Anterior cingulate cortex (tissue), 58 donors: ENCODE measurements at places on chromosomes 2 and 18.

GRCh38 chr2:96198921-96199320 is 9.7 kb downstream of the STARD7 start:
- no peak for DNase-seq

DNA sequence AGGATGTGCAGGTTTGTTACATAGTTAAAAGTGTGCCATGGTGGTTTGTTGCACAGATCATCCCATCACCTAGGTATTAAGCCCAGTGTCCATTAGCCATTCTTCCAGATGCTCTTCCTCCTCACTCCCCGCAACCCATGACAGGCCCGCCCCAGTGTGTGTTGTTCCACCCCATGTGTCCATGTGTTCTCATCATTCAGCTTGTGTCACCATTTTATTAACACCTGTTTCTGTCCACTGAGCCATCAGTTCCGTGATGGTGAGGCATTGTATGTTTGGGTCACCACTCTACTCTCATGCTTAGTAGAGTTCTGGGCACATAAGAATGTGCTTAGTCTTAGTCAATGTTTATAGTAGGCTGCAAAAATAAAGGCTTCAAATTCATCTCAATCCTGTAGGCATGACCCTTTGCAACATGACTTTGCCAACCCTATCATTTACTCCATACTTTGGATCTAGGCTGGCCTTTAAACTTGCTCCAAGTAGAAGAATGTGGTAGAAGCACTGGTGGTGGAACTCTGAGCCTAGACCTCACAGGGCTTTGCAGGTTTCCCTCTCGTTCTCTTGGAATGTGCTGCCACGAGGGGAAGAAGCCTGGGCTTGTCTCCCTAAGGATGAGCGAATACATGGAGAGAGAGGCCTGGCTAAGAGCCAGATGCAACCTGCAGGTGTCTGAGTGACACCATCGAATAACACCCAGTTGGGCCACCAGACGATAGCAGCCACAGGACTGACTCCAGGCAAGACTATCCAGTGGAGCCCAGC is 161.5 kb downstream of the NAPG start:
- DNase-seq = no peak

DNA sequence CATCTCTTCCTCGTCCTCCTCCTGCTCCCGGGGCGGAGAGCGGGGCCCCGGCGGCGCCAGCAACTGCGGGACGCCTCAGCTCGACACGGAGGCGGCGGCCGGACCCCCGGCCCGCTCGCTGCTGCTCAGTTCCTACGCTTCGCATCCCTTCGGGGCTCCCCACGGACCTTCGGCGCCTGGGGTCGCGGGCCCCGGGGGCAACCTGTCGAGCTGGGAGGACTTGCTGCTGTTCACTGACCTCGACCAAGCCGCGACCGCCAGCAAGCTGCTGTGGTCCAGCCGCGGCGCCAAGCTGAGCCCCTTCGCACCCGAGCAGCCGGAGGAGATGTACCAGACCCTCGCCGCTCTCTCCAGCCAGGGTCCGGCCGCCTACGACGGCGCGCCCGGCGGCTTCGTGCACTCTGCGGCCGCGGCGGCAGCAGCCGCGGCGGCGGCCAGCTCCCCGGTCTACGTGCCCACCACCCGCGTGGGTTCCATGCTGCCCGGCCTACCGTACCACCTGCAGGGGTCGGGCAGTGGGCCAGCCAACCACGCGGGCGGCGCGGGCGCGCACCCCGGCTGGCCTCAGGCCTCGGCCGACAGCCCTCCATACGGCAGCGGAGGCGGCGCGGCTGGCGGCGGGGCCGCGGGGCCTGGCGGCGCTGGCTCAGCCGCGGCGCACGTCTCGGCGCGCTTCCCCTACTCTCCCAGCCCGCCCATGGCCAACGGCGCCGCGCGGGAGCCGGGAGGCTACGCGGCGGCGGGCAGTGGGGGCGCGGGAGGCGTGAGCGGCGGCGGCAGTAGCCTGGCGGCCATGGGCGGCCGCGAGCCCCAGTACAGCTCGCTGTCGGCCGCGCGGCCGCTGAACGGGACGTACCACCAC is 2.1 kb downstream of the GATA6 start:
- DNase-seq = no peak

GRCh38 chr2:29663268-29663667 is 258.1 kb downstream of the ALK start:
- DNase-seq = no peak

- no peak for DNase-seq
Measured at GRCh38 chr2:34729845-34730244, 1130.7 kb upstream of the FAM98A start.

DNA sequence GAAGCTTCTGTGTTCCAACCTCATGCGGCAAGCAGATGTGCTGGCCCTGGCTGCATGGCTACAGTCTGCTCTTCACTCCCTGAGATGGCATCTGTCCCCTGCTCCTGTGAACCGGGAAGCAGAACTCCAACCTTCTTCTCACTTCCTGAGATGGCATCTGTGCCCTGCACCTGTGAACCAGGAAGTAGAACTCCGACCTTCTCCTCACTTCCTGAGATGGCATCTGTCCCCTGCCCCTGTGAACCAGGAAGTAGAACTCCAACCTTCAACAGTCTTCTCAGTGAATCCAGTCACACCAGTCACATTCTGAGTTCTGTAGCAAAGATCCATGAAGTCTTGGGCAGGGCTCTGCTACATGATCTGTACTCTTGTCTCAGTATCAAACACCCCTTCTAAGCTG is 887.2 kb upstream of the KLHL29 start:
- DNase-seq = no peak

- no peak for DNase-seq
Measured at GRCh38 chr2:159855557-159856061, 57.6 kb upstream of the CD302 start.

DNA sequence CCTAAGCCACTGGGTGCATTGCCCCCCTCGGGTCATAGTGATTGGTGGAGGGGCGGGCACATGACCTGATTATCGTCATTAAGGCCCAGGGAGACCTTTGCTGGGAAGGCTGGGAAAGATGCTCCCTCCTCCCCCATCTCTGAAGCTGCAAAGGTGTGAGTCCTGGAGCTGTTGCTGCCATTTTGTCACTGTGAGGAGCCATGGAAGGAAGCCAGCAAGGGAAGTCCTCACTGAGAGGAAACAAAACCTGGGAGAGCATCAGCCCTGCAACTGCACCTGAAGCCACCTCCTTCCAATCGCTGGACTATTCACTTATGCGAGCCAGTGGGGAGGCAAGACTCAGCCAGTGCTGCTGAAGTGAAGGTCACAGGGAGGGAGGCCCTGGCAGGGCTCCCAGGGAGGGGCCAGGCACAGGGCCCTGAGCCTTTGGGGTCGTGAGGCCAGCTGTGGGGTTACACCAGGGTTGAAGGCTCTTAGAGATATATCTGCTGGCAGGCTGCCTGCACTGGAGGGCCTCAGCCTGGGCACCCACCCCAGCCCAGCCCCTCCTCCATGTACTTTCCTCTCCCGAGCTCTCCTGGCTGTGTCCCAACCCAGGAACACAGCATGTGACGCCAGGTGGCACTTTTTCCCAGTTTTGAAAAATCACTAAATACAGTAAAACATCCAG is 10.7 kb upstream of the FAHD2A start:
- DNase-seq = no peak

GRCh38 chr2:77034445-77034844 is 487.7 kb downstream of the LRRTM4 start:
- DNase-seq = no peak

DNA sequence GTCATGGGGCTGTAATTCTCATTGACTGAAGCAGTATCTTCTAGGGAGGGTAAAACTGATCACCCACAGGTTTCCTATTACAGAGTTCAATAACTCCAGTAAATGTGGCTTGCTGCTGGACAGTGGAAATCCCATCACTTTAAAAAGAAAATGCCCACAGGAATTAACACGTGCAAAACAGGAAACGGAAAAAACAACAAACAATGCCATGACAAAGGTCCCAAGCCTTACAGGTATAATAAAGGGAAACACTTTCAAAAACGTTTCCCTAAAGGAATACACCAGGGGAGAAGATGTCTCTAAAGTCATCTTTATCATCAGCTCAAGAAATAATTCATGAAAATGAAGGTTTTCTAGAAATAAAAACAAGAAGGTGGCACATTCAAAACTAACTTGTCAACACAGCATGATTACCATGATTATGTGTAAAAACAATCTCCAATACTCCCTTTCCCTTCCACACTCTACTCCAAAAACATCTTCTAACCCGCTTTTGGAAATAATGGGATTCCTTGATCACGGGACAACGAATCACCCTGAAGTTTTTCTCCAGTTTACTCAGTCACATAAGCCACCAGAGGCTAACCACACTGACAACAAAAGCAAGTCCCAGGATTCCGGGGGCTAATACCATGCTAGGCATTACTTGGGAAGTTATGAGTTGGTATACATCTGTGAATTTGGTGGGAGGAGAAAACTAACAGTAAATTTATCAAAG is 167.9 kb downstream of the TCF4 start:
- DNase-seq = no peak

GRCh38 chr2:31414601-31415241 is at the start of gene XDH:
XDH (minus strand) TSS chr2:31414742; CDS start chr2:31414666, 76 bp downstream.
- DNase-seq = no peak

GRCh38 chr2:171098607-171099006 is 62.1 kb downstream of the TLK1 start:
- DNase-seq = no peak

GRCh38 chr2:234269769-234270204 is 219.3 kb downstream of the SPP2 start:
- DNase-seq = no peak

DNA sequence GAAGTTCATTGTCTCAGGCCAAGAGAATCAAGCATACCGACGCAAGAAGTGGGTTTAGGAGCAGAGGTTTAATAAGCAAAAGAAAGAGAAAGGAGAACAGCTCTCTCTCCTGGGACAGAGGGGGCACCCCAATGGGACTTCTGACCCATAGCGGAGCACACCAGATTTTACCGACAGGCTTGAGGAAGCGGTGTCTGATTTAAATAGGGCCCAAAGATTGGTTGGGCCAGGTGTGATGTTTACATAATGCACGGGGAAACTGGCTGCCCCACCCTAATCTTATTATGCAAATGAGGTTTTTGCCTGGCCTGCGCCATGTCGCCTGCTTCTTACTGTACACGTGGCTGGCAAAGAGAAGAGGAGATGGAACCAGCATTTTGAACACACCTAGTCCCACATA is 106.2 kb downstream of the MREG start:
- no peak for DNase-seq

GRCh38 chr18:50675043-50675442 is 115.2 kb downstream of the MAPK4 start:
- no peak for DNase-seq

- no peak for DNase-seq
Measured at GRCh38 chr2:121902616-121903015, 147.2 kb downstream of the TSN start.

DNA sequence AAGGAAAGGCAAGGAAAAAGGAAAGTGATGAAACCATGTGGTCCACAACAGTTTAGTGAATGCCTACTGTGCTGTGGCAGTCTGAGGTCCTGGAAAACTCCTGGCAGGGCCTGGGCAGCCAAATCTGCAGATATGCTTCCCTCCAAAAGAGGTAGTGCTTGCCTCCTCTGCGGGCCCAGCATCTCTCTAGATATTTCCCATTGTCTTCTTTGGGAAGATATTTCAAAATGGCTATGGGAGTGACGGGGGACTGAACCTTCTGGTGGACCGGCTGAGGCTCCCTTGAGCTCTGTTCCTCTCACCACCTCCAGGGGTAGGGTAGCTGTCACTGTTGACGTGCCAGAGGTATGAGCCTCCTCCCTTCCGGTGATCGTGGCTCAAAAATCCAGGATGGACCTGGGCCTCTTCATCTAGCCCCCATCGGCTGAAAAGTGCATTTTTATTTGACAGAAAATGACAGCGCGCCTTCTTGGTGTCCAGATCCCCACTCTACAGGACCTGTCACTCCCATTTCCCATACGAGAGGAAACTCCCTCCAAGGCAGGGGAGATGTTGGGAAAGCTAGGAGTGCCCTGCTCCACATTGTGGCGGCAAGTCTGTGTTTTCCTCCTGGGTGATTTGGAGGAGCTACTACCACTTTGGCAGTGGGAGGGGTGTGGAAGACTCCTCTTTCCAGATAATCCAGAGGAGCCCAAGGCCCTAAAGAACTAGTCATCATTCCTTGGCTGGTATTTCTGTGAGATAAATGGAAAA is 9.4 kb upstream of the PAX3 start:
- DNase-seq = no peak

DNA sequence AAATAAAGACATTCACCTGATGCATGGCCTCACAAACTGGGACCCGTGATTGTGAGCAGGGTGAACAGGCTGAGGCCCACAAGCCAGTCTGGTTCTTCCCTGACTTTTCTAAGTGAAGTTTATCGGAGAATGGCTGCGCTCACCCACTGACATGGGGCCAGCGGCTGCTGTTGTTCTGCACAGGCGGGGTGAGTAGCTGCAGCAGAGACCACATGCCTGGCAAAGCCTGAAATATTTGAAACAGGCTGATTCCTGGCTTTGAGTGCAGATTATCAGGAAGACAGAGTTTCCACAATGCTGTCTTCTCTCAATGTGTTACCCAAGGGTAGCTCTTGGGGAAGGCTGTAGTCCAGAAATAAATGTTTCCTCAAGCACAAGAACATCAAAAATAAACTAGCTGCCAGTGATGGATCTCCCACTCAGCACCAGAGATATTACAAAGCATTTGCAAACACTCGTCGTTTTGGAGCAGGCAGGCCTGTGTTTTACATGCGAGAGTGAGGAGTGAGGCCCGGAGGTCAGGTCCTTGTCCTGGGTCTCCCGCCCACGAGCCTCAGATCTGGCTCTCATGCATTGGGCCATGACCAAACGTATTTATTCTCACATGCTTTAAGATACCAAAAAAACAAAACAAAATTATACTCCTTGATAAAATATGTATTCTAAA is 647.1 kb downstream of the GALR1 start:
- no peak for DNase-seq

DNA sequence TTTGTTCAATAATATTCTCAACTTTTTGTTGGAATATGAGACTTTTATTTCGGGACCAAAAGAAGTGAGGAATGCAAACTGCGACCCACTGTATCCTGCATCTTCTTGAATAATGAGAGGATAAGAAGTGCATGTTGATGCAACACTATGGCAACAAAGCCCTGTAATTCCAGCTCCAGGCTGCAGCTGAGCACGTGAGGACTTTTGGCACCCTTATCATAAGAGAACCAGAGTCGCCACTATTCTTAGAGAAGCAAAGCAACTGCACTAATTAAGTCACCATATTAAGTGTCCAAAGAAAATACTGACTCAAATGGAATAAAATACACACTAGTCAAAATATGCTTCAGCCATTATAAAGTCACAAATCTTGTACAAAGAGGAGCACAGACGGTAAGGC is 65.8 kb downstream of the FAM210A start:
- DNase-seq = no peak

- no peak for DNase-seq
Measured at GRCh38 chr2:233551491-233551890, 15.1 kb downstream of the USP40 start.

GRCh38 chr2:226875438-226876225 is 39.8 kb downstream of the RHBDD1 start:
- no peak for DNase-seq

- DNase-seq = no peak
Measured at GRCh38 chr2:156505696-156506095, 69.5 kb downstream of the GPD2 start.
